ENCODE measurements at places on chromosomes 2 and 18.

DNA sequence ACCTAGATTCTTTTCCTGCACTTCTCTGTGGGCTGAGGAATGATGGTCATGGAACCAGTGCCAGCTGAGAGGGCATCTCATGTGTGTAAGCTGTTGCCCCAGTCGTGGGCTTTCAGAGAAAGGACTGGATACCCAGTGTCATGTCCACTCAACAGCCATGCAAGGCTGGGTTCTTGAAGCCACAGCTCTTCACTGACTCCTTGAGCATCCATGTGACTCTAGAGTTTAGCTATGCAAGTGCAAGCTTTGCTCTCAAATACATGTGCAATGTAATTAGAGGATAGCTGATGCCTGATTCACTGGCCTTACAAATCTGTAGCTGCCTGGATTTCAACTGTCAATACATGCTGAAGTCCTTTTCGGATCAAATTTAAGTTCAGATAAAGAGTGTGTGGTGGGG, 46.8 kb upstream of the EML6 start:
- no peaks in the 10 kb centered on the region for H3K4me1 ChIP-seq
- no peak overlapping the region for H3K4me3 ChIP-seq
- DNase-seq: no peak

GRCh38 chr2:43107679-43108078, 118.7 kb downstream of the ZFP36L2 start:
- H3K27me3 ChIP-seq: no peaks in the 10 kb centered on the region
- H3K27ac ChIP-seq: no peak overlapping the region
- H3K36me3 ChIP-seq: no peaks in the 10 kb centered on the region
- H3K4me1 ChIP-seq: no peaks in the 10 kb centered on the region

GRCh38 chr2:232142049-232142448, 180.5 kb downstream of the DIS3L2 start:
- no peaks in the 10 kb centered on the region for H3K36me3 ChIP-seq
- H3K27ac ChIP-seq: no peak overlapping the region
- H3K4me1 ChIP-seq: no peaks in the 10 kb centered on the region

GRCh38 chr2:237725661-237726060, 72.9 kb upstream of the RBM44 start:
- H3K4me1 ChIP-seq: peaks cover 3% of the 10 kb centered on the region
- DNase-seq: no peak
- H3K27me3 ChIP-seq: no peaks in the 10 kb centered on the region
- no peak overlapping the region for H3K4me3 ChIP-seq
